ENCODE measurements at places on chromosomes 6 and 20.

- DNase-seq, result no peak
Measured at GRCh38 chr20:43658069-43658722, 8.7 kb upstream of the MYBL2 start.

DNA sequence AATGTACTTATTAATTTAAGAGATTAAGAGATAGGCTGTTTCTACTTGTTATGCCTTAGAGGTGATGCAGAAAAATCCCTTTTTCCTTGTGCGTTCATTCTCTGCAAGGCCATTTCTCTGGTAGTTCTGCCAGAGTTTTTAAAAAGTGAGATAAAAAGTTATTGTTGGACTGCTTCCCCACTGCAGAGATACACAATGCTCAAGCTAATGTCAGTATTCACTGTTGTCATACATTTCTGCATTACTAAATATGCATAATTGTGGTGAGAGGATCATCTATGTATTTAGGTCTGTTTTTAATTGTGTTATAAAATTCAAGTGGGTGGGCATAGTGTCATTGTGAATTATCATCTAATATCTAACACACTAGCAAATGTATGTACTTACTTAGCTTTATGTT is 600.4 kb downstream of the HTR1B start:
- no peak for DNase-seq

DNA sequence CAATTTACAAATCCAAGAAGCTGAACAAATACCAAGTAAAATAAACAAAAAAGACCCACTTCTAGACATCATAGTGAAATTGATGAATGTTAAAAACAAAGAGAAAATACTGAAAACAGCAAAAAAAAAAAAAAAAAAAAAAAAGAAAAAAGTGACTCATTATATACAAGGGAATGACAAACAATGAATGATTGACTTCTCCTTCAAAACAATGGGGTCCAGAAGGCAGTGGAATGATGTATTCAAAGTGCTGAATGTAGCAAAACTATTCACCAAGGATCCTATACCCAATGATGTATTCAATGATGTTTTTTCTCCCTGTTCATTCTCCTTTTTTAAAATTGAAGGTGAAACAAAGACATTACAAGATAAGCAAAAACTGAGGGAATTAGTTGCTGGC is 650.0 kb downstream of the UTRN start:
- no peak for DNase-seq

- no peak for DNase-seq
Measured at GRCh38 chr6:138691595-138692057, 81.9 kb upstream of the CCDC28A start.

- peak; percentile 83 for DNase-seq
Measured at GRCh38 chr20:3710703-3711483, 1.5 kb downstream of the SIGLEC1 start.

Data from DND-41 (cell line).